ENCODE measurements at places on chromosomes 11 and 22.
A peak's percentile ranks its signal among the peaks of the same experiment; 100 is the strongest.

DNA sequence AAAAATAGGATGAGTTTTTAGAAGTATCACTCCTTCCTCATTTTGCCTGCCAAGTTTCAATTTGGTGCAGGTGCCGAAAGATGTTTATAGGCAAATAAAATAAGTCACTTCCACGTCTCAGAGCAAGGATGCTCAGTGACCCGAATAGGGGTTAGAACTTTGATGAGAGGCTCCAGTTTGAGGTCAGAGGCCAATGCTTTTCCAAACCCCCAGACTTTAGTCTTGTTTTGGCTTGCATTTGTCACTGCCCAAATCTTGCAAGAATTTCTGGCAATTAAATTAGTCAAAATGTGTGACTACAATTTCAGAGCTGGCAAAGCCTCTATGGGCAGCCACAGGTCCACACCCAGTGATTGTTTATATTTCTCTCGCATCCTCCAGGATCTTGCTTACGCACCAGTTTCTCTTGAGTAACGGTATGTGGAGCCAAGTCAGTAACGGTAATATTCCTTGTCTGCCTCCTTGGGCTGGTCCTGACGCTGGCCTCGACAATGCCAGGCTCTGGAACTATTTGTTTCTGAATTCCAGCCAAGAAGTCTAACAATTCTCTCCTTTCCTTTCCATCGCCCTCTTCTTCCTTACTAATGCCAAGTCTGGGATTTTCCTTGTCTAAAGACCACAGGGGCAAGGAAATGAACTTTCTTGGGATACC, 9.9 kb upstream of the NUP160 start:
- DNase-seq = no peak

GRCh38 chr11:88555018-88555828, 217.7 kb upstream of the CTSC start:
- no peak for DNase-seq

DNA sequence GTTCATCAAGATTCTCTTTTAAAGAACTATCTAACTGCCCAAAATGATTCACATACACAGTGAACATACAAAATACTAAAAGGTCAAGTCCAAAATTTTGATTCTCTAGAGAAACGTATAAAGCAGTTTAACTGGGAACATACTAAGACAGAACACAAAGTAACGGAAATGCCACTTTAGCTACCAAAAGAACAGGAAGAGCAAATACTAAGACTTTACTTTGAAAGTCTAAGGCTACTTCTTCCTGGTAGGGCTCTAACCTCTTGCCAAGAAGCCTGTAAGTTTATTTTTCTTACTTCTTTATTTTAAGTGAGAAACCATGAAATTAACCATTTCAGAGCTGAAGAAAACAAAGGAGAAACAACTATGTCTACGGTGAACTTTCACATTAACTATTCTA, 6.2 kb downstream of the PICALM start:
- no peak for DNase-seq

DNA sequence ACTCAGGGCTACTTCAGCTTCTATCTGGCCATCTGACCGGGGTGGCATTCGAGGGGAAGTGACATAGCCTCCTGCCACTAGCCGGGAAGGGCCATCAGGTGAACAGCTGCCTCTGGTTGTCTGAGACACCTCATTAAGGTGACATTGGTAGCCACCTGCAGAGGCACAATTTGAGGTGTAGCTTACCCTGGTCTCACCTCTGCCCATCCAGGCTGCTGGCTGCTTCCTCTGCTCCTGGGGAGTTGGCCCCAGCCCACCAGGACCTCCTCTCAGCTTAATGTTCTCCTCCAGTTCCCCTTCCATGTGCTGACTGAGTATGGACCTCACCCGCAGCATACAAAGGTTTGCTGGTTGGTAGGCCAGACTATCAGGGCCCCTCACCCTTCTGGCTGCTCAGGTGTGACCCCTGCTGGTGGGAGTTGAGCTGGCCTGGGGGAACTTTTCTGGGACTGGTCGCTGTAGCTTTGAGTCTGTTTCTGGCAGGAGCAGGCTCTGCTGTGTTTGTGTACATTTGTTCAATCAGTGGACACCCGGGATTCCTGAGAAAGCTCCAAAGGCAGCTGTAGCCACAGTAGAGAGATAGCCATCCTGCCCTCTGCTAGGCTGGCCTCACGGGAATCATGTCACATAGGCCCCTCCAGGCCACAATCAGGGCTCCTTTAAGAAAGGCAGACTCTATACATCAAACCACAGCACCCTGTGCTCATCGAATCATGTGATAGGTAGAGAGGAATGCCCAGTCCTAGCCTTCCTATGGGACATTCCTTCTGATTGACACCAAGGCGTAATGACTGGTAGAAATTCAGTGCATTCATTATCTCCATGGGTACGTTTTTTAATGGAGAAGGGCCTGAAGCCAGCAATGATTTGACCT, 295.1 kb upstream of the PLET1 start:
- DNase-seq = peak; percentile 25

DNA sequence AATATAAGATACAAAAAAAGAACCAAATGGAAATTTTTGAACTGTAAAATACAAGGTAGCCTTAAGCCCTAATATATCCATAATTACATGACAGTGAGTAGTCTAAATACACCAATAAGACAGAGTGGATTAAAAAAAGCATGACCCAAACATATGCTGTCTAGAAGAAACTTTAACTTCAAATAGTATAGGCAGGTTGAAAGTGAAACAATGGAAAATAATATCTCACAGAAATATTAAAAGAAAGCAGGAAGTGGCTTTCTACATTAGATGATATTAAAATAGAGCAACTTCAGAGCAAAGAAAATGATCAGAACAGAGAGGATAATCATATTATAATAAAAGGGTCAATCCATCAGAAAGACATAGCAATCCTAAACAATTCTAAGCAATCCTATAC, 21.8 kb downstream of the DCUN1D5 start:
- no peak for DNase-seq

DNA sequence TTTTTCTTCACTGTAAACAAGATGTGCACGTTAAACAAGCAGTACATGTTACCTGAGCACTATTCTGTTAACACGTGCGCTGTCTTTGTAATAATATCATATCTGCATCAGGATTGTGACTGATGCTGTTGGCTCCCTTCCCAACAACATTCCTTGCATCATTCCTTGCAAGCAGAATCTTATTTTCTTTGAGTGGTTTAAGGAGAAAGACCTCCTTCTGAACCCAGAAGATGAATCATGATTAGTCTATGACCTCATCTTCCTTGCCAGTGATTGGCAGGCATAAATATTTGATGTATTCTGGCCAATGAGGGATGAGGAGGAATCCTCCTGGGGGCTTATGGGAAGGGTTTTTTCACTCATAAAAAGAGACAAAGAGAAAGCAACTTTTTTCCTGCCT, 46.2 kb downstream of the C11orf71 start:
- no peak for DNase-seq

GRCh38 chr11:36227044-36227443, 62.2 kb downstream of the COMMD9 start:
- no peak for DNase-seq

- DNase-seq = no peak
These were observed 363.0 kb downstream of the SOX6 start for GRCh38 chr11:15993345-15993744.

- no peak for DNase-seq
These were observed 2.2 kb downstream of the PLCB3 start for GRCh38 chr11:64253481-64253880.

DNA sequence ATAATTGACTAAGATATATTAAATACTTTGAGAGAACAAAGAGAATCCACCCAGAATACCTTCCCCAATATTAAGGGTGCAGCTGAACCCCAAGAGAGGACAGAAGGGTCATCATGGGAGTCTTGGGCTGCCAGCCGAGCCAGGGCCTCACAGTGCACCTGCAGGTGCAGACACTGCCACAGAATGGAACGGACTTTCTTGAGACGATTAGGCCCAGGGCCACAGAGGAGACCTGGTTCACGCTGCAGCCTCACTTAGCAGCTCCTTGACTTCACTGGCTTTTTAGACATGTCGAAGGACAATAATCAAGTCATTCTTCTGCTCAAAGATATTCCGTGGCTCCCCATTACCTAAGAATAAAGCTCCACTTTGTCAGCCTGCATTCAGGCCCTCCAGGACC, 100.6 kb downstream of the PHF21B start:
- DNase-seq = no peak

- DNase-seq = no peak
These were observed 4.9 kb downstream of the ALX4 start for GRCh38 chr11:44305026-44305469.

- no peak for DNase-seq
These were observed 89.4 kb downstream of the LDLRAD3 start for GRCh38 chr11:36033082-36033751.

- no peak for DNase-seq
These were observed 7.6 kb downstream of the TMEM121B start for GRCh38 chr22:17113600-17113999.

DNA sequence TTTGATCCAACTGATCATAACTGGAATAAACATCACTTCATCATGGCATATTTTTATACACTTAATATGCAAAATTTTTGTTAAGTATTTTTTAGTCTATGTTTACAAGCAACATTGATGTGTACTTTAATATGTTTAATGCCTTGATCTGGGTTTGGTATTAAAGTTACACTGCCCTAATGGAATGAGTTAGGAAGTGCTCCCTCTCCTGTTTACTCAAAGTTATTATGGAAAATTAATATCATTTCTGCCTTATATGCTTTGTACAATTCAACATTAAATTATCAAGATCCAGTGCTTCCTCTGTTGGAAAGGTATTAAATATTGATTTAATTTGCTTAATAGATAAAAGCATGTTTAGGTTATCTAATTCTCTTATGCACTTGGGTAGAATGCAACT, 927.3 kb upstream of the RAG2 start:
- no peak for DNase-seq

GRCh38 chr22:22372086-22372485, 127.5 kb downstream of the VPREB1 start:
- no peak for DNase-seq

GRCh38 chr11:60836866-60837515, 4.9 kb upstream of the CCDC86 start:
- DNase-seq = no peak

GRCh38 chr11:19091366-19091765, 25.6 kb upstream of the ZDHHC13 start:
- DNase-seq = no peak

- DNase-seq = no peak
These were observed 7.1 kb downstream of the DDB1 start for GRCh38 chr11:61325649-61326414.

DNA sequence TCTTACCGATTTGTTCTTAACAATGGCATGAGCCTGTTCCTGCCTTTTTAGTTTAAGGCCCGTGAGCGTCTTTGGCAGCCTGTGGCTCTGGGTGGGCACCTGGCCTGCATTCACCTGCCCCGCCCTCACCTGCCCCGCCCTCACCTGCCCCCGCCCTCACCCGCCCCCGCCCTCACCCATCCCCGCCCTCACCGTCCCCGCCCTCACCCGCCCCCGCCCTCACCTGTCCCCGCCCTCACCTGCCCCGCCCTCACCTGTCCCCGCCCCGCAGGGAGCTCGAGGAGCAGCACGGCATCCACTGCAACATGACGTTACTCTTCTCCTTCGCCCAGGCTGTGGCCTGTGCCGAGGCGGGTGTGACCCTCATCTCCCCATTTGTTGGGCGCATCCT, 14.2 kb downstream of the GATD1 start:
- peak; percentile 26 for DNase-seq

DNA sequence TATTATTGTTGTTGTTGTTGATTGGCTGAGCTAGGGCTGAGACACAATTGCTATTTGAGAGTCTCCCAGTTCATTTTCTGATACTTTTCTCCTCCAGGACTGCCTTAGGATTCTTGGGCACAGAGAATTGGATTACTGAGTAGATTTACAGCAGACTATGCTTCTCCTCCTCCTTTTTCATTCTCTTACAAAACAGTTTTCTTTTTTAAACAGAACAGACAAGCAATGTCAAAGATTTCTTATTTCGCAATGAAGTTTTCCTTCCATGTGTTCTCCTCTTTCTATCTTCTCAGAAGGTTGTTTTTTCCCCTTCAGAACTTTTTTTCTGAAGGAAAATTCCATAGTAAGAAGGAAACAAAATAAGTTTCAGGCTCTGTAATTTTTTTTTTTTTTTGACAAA, 19.8 kb upstream of the TIMP3 start:
- no peak for DNase-seq

GRCh38 chr22:46068593-46069491, 81.5 kb upstream of the PPARA start:
- DNase-seq = peak; percentile 15

DNA sequence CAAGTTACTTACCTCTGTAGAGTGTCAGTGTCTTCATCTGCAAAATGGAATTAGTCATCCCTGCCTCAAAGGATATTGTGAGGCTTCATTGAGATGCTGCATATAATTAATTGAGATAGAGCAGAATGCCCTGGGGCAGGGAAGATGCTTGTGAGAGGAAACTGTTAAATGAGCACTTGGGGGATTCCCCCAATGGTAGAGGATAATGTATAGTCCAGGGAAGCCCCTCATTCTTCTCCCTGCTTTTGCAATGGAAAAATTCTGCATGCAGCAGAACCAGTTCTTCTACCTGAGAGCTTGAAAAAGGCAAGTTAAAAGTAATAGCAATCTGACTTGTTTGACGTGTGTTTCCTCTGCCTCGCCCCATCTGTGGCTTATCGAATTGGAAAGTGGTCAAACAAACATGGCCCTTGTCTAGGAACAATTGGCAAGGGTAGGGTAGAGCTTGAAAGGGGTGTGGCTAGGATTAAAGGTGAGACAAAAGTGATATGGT, 90.9 kb downstream of the NAV2 start:
- DNase-seq = peak; percentile 42

- DNase-seq = no peak
These were observed 19.6 kb upstream of the PDGFD start for GRCh38 chr11:104183593-104183992.

DNA sequence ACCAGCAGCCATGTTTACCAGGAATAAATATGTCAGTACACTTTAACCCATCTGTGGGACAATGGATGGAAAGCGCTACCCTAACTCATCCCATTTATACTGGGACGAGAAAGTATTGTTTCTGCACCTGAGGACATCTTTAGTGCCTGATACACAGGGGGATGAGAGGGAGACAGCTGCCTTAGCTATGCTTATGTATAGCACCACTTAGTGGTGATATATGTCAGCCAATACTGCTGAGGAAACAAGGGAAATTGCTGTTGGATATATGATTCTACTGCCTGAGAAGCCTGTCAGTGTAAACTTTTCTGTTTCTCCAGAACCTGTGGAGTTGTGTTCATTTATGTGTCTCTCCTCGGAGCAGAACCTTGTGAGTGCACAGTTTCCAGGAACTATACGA, 13.3 kb upstream of the CEP295 start:
- peak; percentile 51 for DNase-seq
